ENCODE measurements at places on chromosomes 2 and 18. TPM values are rescaled to one million over a fixed set of nuclear protein-coding genes. Genes with fewer than 3 reads are reported as not detected.

- no peak for DNase-seq
Measured at GRCh38 chr2:167424803-167425755, 536.8 kb downstream of the XIRP2 start.

- DNase-seq: peak; percentile 90
Measured at GRCh38 chr18:44679056-44679913, 1.4 kb upstream of the SETBP1 start.

DNA sequence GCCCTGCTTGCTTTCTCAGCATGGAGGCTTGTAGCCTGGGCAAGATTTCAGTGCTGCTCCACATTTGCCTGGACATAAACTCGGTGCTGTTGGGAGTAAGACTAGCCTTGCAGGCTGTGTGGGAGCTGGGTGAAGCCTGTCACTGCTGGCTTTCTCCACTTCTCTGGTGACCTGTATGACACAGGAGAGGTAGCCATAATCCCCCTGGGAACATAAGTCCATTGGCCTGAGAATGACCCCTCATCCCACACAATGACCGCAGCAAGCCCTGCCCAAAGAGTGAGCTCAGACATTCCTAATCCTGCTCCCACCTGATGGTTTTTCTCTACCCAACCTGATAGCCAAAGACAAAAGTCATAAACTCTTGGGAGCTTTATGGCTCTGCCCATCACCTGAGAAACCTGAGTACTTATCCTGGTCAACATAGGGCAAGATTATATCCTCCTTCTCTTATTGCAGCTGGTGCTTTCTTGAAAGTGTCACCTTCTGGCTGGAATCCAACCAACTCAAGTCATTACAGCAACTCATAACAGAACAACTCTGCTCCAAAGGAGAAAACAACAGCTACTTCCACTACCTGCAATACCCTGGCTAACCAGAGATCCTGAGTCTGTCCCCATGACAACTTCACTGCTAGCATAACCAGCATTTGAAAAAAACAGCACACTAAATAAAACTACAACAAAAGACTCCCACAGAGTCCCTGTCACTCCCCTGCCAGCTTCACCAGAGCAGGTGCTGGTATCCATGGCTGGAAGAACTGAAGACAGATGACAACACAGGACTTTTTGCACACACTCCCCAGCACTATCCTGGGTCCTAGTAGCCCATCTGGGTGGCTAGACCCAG lies 834.4 kb upstream of the DDX18 start:
- no peak for DNase-seq

GRCh38 chr2:238910751-238911351 lies 63.0 kb downstream of the TWIST2 start:
- DNase-seq: no peak

GRCh38 chr2:217204358-217204757 lies 344.5 kb upstream of the TNP1 start:
- no peak for DNase-seq

TRAPPC12 gene
- total RNA-seq: 341 TPM

Measured in transverse colon (tissue), 4 donors.